CD4-positive, alpha-beta T cell treated with Interleukin-2 at 100 ng/mL for 4 hours (primary cell): ENCODE measurements at places on chromosomes 16 and 17.

DNA sequence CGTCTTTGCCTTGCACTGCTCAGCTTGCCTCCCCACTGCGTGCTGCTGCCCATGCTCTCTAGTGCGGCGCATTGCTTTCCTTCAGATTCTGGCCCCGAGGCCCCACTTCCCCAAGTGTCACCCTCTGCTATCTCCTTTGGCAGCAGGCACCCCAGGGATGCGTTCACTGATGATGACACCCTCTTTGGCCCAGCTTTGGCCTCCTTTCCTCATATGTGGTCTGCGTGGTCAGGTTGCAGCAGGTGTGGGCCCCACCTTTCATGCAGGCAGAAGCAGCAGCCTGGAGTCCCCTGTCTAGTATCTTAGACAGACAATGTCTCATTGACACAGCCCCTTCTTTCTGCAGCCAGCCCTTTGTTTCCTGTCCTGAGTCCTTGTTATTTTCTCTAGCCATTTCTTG, 4.8 kb upstream of the CCL3 start:
- DNase-seq, result no peak

DNA sequence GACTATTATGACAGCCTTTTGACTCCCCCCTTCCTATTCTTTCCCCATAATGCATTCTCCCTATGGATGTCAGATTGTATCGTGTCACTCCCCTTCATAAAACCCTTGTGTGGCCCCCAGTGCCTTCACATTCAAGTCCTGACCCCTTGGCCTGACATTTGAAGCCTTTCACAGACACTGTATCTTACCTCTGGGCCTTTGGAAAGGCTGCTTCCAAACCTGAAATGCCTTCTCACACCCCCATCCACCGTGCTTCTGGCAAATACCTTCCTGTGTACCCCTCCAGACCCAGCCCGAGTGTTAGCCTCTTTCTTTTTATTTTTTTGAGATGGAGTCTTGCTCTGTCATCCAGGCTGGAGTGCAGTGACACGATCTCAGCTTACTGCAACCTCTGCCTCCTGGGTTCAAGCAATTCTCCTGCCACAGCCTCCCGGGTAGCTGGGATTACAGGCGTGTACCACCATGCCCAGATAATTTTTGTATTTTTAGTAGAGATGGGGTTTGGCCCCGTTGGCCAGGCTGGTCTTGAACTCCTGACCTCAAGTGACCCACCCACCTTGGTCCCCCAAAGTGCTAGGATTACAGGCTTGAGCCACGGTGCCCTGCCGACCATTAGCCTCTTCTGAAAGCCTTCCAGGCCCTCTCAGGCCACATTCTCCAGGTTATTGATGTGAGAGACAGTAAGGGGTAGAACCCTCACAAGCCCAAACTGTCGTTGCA, 2.1 kb downstream of the ARMC5 start:
- DNase-seq, result no peak

GRCh38 chr16:49274591-49274990, 7.0 kb downstream of the CBLN1 start:
- DNase-seq, result no peak

DNA sequence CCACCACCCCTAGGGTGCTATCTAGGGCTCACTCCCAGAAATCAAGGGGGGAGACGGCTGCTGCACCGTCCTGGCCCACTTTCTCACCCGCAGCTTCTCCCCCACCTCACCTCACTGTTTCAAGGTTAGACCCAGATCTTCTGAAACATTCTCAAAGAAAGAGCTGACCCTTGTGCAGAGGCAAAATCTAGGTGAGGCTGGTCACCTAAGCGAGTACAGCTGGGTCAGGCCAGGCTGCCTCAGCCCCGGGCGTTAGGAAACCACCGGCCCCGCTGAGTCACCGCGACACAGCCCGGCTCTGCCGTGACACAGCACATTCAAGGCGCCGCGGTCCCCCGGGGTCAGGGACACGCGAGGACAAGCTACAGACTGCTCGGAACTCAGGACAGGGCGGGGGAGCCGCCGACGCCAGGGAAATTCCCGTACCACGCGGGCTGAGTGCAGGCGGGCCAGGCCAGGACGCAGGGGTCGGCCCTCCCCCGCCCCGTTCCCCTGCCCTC, 27.1 kb downstream of the GNPTG start:
- peak; percentile 71 for DNase-seq

- no peak for DNase-seq
These were observed 77.5 kb downstream of the CDK5R1 start for GRCh38 chr17:32564325-32564724.

GRCh38 chr16:73026754-73027684, 20.9 kb downstream of the ZFHX3 start:
- no peak for DNase-seq

- no peak for DNase-seq
These were observed 72.9 kb downstream of the IL21R start for GRCh38 chr16:27474921-27475320.

- DNase-seq, result no peak
These were observed 9.7 kb upstream of the CFAP20 start for GRCh38 chr16:58138852-58139251.

DNA sequence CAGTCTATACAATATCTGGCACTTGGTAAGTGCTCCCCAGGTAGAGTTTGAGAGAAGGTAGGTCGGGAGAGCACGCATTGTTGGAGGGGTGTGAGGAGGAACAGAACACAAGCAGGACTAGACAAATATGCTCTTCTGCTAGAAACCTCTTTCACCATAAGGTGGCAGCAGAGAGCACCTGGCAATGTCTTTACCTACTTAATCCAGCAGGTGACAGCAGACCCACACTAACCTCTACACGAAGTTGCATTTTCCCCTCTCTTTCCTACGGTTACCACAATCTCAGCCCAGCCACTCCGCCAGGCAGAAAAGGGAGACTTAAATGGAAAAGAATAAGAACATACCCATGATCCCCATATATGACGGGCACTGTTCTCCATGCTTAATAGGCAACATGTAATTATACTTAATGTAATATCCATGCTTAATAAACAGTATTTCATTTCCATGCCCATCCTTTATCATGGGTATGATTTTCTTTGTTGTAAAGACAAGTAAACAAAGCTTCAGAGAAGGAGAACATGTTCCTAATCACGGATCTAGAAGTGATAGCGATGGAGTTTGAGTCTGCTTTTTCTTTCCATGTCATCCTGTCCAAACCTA, 55.1 kb upstream of the CCL2 start:
- peak; percentile 76 for DNase-seq

DNA sequence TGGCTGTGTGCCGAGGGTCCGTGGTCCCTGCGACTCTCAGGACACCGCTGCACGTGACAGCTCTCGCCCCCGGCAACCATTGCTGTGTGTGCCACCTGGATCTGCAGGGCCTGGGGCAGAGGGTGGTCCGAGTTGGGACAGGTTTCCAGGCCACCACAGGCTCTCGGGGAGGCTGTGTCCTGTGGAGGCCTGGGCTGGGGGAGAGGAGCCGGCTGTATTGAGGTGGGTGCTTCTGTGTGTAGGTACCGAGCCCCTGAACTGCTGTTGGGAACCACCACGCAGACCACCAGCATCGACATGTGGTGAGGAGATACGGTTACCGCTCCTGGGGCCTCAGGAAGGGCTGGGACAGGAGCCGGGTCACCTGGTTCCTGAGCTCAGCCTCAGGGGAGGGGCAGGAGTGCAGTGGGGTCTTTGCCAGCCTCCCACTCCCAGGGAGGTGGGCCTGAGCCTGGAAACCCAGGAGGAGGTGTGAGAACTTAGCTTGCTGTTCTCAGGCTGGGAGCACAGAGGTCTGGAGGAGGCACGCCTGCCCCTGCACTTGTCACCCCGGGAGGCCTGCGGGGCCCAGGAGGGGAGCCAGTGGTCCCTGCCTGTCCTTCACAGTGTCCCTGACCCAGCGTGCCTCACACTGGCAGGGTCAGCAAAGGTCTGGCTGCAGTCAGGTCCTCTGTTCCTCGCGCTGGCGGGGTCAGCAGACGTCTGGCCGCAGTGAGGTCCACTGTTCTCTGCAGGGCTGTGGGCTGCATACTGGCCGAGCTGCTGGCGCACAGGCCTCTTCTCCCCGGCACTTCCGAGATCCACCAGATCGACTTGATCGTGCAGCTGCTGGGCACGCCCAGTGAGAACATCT, 7.3 kb downstream of the SPATA2L start:
- no peak for DNase-seq

DNA sequence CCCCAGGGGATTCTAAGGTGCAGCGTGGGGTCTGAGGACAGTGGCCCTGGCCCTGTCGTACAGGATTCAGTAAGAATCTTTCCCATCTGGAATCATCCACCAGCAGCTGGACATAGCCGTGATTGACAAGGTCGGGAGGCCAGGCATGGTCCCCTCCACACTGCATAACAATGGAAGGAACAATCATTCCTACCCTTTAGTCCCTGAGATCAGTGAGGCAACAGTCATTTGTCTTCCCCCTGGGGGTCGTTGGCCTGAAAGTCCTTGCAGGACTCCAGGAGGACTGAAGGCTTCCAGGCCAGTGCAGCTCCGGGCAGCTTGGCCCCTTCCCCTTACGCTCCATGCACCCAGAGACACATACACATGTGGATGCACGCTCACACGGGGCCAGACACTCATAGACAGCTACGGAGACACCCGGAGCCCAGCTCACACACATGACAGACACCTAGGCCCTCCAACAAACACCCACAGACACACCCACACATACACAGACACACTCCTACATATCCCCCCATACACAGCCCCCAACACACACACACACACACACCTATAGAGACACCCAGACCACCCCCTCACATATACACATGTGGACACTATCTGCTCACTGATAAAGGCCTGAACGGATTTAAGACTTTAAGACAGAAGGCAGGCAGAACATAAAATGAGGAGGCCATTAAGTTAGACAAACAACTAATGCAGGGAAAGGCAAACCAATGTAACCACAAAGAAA, 42.9 kb downstream of the LITAF start:
- no peak for DNase-seq

GRCh38 chr16:81558444-81559175, 114.0 kb downstream of the CMIP start:
- DNase-seq, result no peak
